ENCODE measurements at places on chromosomes 4 and X.
A peak's percentile ranks its signal among the peaks of the same experiment; 100 is the strongest.

DNA sequence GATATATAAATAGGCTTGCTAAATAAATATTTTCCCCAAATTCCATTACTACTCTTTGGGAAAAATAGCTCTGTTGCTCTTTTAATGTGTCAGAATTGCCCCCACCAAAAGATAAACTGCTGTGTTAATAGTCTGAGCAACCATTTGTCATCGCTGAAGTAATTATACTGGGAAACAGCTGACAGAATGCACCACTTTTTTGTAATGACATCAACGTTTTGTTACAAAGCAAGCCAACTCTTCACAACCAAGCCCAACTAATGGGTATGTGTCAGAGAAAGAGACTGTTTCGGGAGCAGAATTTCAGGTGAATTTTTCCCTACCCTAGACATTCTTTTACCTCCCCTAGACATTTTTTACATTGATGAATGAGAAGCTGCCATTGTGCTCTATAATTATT, 405.0 kb upstream of the MAGEB18 start:
- no peak overlapping the region for H3K27ac ChIP-seq
- no peak overlapping the region for H3K4me3 ChIP-seq
- no peaks in the 10 kb centered on the region for H3K4me1 ChIP-seq
- no peaks in the 10 kb centered on the region for H3K36me3 ChIP-seq
- DNase-seq = no peak

DNA sequence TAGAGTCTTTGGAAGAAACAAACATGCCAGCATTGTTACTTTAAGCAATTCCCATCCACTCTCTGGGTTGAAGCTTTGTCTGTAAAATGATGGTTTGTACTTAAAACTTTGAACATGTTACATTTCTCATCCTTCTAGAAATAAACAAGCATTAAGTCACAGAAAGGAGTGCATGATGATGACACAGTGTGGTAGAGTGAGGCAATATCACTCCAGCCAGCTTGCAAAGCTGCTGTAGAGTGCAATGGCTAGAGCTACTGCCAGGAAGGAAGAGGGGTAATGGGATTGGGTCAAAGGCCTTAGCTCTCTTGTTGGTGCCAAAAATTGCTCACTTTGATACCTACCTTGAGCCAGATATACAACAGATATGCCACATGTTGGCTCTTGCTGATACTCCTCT, 12.3 kb upstream of the ENOX2 start:
- no peak for DNase-seq
- no peaks in the 10 kb centered on the region for H3K27me3 ChIP-seq
- no peaks in the 10 kb centered on the region for H3K36me3 ChIP-seq
- no peaks in the 10 kb centered on the region for H3K4me1 ChIP-seq

DNA sequence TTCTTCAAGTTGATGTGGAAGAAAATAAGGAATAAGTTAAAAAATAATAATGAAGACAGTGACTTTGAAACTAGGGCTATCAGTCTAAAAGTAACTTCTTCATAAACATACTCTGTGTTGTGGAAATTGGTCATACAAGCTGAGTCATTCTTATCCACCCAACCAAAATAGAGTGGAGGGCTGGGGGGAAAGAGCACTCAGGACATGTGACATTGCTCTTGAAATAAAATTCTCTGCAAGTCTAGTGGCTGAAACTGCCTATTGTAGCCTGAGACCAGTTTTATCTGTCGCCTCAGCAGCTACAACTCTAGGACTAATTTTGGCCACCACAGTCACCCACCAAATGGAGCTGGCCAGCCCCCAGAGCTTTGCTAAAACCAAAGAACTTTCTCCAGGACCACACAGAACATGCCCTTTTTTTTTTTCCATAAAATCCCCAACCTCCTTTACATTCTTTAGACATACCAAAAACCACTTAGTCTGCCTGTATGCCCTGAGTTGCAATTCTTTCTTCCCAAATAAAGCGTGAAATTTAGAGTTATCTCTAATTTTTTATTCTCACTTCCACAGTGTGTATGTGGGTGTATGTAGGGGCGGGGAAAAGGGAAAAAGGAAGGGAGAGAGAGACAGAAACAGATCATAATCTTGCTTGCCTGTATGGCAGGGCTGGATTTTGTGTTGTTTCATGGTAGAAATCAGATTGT, 23.0 kb upstream of the SLC25A4 start:
- DNase-seq = no peak
- no peaks in the 10 kb centered on the region for H3K4me1 ChIP-seq
- H3K27ac ChIP-seq = no peak overlapping the region
- H3K4me3 ChIP-seq = no peak overlapping the region
- no peaks in the 10 kb centered on the region for H3K36me3 ChIP-seq

GRCh38 chr4:88033309-88033708, 25.9 kb downstream of the PKD2 start:
- H3K4me3 ChIP-seq = no peak overlapping the region
- peaks cover 9% of the 10 kb centered on the region for H3K36me3 ChIP-seq
- no peaks in the 10 kb centered on the region for H3K4me1 ChIP-seq
- no peak overlapping the region for H3K27ac ChIP-seq

DNA sequence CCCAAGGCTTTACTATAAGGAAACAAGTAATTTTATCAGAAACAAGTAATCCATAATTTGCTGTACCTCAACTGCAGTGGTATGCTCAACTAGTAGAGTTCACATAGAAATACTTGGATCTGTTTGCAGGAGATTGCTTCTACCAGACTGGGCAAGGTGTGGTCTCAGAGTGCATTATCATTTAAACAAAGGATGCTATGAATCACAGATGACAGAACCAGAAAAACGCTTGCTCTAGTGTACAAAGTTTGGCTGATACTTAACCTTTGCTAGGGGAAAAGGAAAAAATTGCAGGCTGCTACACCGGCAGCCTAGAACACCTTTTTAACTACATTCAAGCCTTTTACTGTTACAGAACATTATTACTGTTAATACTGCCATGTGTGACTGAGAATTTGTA, 97.1 kb downstream of the ENOX2 start:
- no peak for DNase-seq
- H3K36me3 ChIP-seq = no peaks in the 10 kb centered on the region
- H3K4me1 ChIP-seq = no peaks in the 10 kb centered on the region
- no peaks in the 10 kb centered on the region for H3K27me3 ChIP-seq

GRCh38 chr4:1474126-1475090, 68.2 kb upstream of the NKX1-1 start:
- peaks cover 32% of the 10 kb centered on the region for H3K27me3 ChIP-seq
- peak; percentile 30 for DNase-seq
- H3K27ac ChIP-seq = no peak overlapping the region
- H3K4me3 ChIP-seq = no peak overlapping the region

GRCh38 chr4:184826691-184827270, 1.0 kb upstream of the ACSL1 start:
- no peak for DNase-seq
- H3K27me3 ChIP-seq = no peaks in the 10 kb centered on the region
- H3K4me1 ChIP-seq = peaks cover 13% of the 10 kb centered on the region

- no peak for DNase-seq
- H3K27me3 ChIP-seq = no peaks in the 10 kb centered on the region
- no peak overlapping the region for H3K4me3 ChIP-seq
- H3K36me3 ChIP-seq = no peaks in the 10 kb centered on the region
Measured at GRCh38 chr4:128830906-128831503, 21.5 kb downstream of the JADE1 start.
